ENCODE measurements at places on chromosomes 4 and X.

DNA sequence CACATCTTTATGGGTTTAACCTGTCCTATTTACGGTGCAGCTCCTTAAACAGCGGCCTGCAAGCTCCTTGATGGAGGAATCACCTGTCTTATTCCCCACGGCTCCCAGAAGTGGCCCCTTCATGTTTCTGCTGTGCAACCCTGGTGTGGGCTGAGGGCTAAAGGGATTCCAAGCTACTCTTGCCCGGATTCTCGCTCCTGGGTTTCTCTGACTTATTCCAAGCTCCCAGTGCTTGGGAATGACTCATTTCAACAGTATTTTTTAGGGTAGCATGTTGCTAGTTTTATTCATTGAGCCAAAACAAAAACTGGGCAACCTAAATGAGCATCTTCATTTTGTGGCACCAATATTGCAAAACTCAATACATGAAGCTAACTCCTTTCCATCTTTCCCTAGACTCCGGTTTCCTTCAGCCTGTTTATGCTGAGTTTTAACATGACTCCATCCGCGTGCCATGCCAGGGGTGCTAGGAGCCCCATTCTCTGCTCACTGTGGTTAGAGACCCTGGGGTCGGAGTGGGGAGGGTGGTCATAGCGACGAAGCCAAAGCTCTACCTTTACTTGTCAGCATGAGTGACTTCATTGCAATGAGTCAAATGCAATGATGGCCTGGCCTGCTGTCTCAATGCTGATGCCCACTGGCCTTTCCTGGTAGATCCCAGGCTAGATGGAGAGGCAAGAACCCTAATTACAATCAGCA is 349.7 kb downstream of the NR3C2 start:
- DNase-seq, result no peak

- no peak for DNase-seq
These were observed at the start of gene RHOH for GRCh38 chr4:40196724-40197281. Gene RHOH (plus strand): TSS chr4:40197031. CDS start chr4:40243387, 46,356 bp downstream.

- DNase-seq, result no peak
These were observed 70.0 kb downstream of the NPNT start for GRCh38 chr4:105965183-105965800.

- DNase-seq, result no peak
These were observed 111.6 kb downstream of the FRYL start for GRCh38 chr4:48668254-48669017.

DNA sequence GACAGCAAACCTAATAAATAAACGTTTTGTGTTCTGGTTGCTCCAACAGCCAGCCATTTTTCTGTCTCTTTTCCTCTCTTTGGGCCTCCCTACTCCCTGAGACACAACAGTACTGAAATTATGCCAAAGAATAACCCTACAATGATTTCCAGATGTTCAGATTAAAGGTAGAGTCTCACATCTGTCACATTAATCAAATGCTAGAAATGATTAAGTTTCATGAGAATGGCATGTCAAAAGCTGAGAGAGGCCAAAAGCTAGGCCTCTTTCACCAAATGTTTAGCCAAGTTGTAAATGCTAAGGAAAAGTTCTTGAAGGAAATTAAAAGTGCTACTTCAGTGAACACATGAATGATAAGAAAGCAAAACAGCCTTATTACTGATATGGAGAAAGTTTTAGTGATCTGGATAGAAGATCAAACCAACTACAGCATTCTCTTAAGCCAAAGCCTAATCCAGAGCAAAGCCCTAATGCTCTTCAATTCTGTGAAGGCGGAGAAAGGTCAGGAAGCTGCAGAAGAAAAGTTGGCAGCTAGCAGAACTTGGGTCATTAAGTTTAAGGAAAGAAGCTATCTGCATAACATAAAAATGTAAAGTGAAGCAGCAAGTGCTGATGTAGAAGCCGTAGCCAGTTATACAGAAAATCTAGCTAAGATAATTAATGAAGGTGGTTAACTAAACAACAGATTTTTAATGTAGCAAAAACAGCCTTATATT is 182.1 kb upstream of the NUDT6 start:
- DNase-seq, result no peak

GRCh38 chr4:140423106-140423505 is 4.3 kb downstream of the CLGN start:
- no peak for DNase-seq

- no peak for DNase-seq
These were observed 77.6 kb downstream of the CCKAR start for GRCh38 chr4:26412381-26413372.

- no peak for DNase-seq
These were observed 14.5 kb downstream of the DOCK11 start for GRCh38 chrX:118510111-118510510.

DNA sequence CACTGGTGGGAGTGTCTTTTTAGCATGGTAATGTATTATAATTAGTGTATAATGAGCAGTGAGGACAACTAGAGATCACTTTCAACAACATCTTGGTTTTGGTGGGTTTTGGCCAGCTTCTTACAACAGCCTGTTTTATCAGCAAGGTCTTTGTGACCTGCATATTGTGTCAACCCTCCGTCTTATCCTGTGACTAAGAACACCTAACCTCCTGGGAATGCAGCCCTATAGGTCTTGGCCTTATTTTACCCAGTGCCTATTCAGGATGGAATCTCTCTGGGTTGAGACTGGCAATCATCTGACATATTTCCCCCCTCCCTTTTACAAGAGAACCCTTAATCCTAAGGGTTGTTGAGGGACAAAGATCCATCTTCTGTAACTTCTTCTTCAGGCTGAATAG is 21.9 kb upstream of the ADH4 start:
- DNase-seq, result no peak

DNA sequence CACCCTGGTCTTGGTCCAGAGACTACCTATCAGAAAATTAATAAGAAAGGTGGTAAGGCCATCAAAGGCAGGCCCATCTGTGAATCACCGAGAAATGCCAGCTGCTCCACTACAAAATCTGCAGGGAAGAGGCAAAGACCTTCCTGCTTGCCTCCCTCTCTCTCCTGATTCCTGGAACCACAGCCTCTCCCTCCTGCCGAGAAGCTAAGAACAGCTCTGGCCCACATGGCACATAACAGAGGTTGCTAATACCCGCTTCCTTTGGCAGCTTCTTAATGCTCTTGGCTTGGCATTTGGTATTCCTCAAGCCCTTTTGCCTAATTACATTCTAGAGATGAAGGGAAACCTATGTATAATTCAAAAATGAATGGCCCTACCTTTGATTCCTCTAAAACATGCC is 32.9 kb downstream of the RAI2 start:
- DNase-seq, result no peak

DNA sequence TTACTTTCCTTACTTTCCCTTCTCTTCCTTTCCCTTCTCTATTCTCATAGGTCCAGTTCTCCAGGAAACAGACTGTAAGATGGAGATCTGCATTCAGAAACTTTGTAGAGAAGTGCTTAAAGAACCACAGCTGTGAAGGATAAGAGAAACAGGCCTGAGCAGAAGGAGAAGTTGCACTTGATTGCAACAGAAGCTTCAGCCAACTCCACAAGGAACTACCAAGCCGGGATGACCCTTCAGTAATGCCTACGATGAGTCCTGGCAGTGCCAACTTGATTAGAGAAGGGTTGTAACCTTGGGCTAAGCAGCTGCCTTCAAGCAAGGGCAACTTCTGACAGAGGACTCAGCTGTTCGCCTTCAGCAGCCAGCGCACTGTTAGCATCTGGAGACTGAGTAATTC is 413.3 kb upstream of the RASGEF1B start:
- DNase-seq, result no peak

- DNase-seq, result no peak
These were observed 50.1 kb downstream of the NHS start for GRCh38 chrX:17425136-17425535.

GRCh38 chrX:97685753-97686152 is 802.0 kb downstream of the RPA4 start:
- DNase-seq, result no peak

DNA sequence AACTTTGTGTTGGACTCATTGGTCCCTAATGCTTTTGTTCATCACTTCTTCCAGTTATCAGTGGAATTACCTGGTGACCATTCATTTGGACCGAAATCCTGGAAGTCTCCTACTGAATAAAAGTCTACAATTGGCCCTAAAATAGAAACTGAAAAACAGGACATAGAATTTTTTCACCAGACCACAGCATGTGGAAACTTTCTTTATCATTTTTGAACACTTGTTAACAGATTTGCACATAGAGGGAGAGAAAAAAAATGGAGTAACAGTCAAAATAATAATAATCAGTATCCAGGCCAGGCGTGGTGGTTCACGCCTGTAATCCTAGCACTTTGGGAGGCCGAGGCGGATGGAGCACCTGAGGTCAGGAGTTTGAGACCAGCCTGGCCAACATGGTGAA is 7.1 kb downstream of the EPGN start:
- no peak for DNase-seq

DNA sequence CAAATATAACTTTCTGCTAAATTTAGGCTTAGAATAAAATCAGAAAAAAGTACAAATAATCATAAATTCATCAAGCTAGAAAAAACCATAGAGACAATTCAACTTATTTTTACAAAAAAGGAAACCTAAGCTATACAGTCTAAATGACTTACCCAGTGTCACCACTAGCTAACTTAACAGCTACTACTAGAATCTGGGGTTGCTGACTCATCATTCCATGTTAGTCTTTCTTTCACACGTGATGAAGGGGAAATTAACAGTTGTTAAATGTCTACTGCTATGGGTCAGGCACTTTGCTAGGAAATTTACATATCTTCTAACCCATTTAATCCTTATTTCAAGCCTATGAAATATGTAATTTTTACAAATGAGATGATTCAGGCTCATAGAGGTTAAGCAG is 349.3 kb upstream of the GALNT7 start:
- no peak for DNase-seq

DNA sequence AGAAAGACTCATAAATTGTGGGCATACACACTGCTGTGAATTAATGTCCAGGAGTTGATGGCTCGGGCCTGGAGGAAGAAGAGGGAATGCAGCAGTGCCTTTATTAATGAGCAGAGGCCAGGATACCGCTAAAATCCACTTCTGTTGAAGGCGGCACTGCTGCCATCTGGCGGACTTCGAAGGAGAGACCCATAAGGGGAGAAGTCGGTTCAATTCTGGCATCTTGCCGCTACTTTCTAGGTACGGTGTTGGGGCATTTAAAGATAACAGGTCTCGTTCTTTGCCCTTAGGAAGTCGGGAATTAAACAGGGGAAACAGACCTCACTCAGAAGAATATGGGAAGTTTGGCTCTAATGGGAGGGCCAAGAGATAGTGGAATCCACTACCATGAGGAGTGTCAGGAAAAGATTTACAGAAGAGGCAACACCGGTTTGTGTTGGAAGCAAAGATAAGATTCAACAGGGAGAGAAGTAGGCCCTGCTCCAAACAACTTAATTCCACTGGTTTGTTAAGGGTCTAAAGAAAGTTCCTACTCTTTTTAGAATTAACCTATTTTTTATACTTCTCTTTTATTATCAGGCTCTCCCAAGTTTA is 133.6 kb upstream of the GIMD1 start:
- peak; percentile 64 for DNase-seq

- DNase-seq, result no peak
These were observed 653 bp downstream of the HHIP start for GRCh38 chr4:144646523-144647094.

- DNase-seq, result no peak
These were observed 121.3 kb downstream of the NWD2 start for GRCh38 chr4:37365888-37366287.

GRCh38 chr4:139562067-139562684 is 6.2 kb upstream of the SETD7 start:
- DNase-seq, result no peak

- no peak for DNase-seq
These were observed 139.1 kb downstream of the ARX start for GRCh38 chrX:24876530-24877287.

- no peak for DNase-seq
These were observed 169.5 kb downstream of the MAML3 start for GRCh38 chr4:139984471-139984870.

GRCh38 chrX:22037911-22038537 is 5.9 kb downstream of the PHEX start:
- DNase-seq, result no peak

GRCh38 chr4:95124906-95125504 is 367.2 kb downstream of the BMPR1B start:
- DNase-seq, result peak; percentile 18

- DNase-seq, result no peak
These were observed 44.9 kb downstream of the ANK2 start for GRCh38 chr4:113094331-113094730.

GRCh38 chr4:183950536-183950935 is 45.4 kb downstream of the STOX2 start:
- no peak for DNase-seq

GRCh38 chr4:83979773-83980172 is 443.9 kb downstream of the GPAT3 start:
- DNase-seq, result no peak

- DNase-seq, result peak; percentile 16
These were observed 64.0 kb upstream of the PGM2 start for GRCh38 chr4:37762294-37762990.

GRCh38 chrX:77977518-77977917 is 8.1 kb upstream of the PGAM4 start:
- no peak for DNase-seq

DNA sequence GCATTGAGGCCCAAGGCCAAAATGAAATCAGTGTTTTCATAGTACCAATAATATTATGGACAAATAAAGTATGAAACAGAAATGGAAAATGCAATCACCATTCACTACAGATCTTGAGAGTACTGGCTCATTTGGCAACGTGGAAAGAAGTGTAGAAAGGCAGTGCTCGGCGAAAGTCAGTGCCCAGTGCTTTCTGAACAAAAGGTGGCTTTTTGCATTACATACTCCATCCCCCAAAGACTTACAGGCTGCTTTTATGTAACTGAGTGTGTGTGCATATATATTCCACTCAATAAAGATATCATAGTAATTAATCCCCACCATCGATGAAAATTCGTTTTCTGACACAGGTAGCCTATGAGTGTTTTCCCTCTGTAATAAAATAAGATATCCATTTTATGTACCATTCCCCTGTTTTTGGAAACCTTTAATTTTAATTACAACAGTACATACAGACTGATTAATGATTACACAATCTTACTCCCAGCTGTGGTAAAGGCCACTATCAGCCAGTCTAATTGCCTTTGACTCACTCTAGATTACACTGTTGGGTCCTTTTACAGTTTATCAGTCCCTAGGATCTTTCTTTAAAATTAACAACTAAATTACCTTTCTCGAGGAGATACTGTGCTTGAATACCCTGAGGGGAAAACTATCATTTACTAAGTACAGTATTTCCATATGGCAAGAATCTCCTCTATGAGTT is 65.9 kb downstream of the MAD2L1 start:
- no peak for DNase-seq

GRCh38 chrX:18617407-18617750 is 54.5 kb downstream of the RS1 start:
- DNase-seq, result no peak

DNA sequence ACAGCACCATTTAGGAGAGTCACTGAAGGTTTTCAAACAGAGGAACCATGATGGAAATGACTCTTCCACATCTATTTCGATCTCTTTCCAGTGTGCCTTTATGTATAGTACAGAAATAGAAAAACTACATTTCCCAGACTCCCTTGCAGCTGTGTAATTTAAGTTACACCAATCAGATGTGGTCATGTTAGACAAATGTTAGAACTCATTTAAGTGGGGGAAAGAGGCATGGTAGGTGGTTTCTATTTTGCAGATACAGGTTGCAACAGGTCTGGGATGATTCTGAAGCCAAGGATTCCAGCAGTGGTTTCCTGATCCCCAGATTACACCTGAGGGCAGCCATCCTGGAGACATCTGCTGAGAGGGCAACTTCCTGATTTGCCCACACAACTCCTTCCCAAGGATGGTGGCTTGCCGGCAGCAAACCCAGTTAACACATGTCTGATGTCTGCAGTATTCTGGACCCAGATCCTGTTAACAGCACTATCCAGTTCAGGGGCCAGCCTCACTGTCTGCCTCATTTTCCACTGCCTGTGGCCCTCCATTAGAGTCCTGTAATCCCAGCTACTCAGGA is 38.7 kb upstream of the PDK3 start:
- DNase-seq, result no peak

Measured in iPS DF 6.9 (cell line).